ENCODE measurements at places on chromosomes 4 and X. TPM values are rescaled to one million over a fixed set of nuclear protein-coding genes. Genes with fewer than 3 reads are reported as not detected.

- peak; percentile 32 for DNase-seq
Measured at GRCh38 chr4:37246891-37247290, 2.3 kb downstream of the NWD2 start.

The SMIM31 gene
- polyA plus RNA-seq = not detected

GRCh38 chrX:118437283-118437682 is 58.3 kb upstream of the DOCK11 start:
- DNase-seq = no peak

- DNase-seq = no peak
Measured at GRCh38 chrX:43313035-43313434, 343.1 kb upstream of the MAOA start.

- DNase-seq = no peak
Measured at GRCh38 chr4:183639291-183639690, 19.7 kb downstream of the RWDD4 start.

The TCEAL1 gene
- 28.5 TPM for polyA plus RNA-seq

DNA sequence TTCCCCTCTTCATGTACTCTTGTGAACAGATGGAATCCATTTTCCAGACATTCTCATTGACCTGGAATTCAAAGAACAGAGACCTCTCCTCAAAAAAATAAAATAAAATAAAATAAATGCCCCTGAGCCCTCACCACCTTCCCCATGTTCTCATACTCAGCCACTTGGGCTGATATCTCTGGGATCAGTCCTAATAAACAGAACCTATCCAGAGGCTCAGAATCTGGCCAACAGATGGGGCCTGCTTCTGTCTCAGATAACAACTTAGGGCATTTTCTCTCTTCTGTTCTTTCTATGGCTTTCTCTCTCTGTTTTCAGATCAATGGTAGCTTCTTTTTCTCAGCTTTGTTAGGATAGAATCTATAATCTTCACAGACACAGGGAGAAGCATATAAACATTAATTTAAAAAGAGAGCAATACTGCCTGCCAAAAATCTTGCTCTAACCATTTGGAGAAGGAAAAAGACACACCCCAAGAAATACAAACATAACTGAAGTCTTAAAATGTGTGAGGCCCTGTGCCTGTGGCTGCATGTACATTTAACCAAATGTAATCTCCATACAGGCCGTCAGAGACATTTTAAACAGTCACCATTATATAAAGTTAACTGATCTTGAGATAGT is 907.1 kb downstream of the FAT4 start:
- DNase-seq = no peak

- no peak for DNase-seq
Measured at GRCh38 chr4:46073778-46074177, 50.1 kb downstream of the GABRG1 start.

GRCh38 chr4:181949704-181950312 is 293.4 kb upstream of the TENM3 start:
- DNase-seq = no peak

- DNase-seq = no peak
Measured at GRCh38 chrX:47222751-47223350, 4.4 kb downstream of the CDK16 start.

The SYTL5 gene
- polyA plus RNA-seq = 5.5 TPM

The CUL4B gene
- polyA plus RNA-seq = 26.8 TPM

The GIMD1 gene
- polyA plus RNA-seq = not detected

DNA sequence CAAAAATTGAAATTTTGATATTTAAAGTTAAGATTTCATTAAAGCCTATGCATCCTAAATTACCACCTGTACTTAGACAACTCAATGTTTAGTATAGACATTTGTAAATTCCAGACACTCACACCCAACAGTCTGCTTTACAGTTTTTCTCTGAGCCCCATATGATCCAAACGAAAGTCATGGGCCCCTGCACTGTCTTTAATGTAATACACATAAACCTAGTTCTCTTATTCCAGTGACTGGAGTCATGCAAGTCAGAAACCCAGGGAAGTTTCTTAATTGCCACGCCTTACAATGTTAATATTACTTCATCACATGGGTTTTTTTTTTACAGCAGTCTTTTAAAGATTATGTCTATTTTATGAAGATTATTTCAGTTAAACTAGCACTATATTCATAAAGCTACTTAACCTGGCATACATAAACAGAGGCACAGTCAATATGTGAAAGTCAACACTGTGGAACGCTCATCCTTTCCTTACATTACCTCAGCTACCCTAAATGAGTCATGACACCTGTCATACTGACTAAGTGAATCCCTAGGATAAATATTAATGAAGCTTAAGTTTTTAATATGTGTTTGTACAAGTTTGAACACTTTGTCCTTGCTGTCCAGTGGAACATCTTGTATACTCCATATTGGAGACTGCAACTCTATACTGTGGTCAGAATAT is 67.7 kb upstream of the H2AZ1 start:
- DNase-seq = no peak

- no peak for DNase-seq
Measured at GRCh38 chrX:47080215-47080914, 2.1 kb downstream of the RGN start.

DNA sequence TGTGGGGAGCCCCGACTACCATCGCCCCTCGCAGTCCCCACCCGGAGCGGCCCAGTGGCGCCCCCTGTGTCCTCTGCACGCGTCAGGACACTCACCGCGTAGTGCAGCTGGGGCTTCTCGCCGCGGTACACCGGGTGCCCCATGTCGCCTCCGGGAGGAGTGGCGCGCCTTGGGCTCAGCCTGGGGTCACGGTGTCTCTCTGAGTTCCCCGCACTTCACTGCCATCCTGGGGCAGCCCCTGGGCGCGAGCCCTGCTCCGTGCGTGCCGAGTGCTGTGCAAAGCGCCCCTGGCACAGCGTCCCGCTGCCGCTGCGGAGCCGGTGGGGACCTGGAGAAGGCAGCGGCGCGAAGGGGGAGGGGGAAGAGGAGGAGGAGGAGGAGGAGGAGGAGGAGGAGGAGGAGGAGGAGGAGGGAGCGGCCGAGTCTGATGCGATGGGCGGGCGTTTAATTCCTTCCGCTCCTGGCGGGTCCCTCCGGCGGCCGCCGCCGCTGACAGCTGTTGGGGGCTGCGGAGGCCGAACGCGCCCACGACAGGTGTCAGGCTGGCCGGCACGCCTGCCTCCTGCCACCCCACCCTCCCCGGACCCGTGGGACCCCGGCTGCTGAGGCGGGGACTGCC is 134.3 kb downstream of the AMELX start:
- no peak for DNase-seq

- no peak for DNase-seq
Measured at GRCh38 chrX:139563251-139563650, 32.7 kb downstream of the F9 start.

The GAGE12J gene
- polyA plus RNA-seq = not detected

GRCh38 chr4:121814756-121815155 is 8.9 kb downstream of the CCNA2 start:
- DNase-seq = no peak

- peak; percentile 17 for DNase-seq
Measured at GRCh38 chr4:81049330-81049729, 18.8 kb downstream of the BMP3 start.

GRCh38 chr4:120977435-120977997 is 55.0 kb upstream of the PRDM5 start:
- no peak for DNase-seq

The ZC4H2 gene
- 5.1 TPM for polyA plus RNA-seq

DNA sequence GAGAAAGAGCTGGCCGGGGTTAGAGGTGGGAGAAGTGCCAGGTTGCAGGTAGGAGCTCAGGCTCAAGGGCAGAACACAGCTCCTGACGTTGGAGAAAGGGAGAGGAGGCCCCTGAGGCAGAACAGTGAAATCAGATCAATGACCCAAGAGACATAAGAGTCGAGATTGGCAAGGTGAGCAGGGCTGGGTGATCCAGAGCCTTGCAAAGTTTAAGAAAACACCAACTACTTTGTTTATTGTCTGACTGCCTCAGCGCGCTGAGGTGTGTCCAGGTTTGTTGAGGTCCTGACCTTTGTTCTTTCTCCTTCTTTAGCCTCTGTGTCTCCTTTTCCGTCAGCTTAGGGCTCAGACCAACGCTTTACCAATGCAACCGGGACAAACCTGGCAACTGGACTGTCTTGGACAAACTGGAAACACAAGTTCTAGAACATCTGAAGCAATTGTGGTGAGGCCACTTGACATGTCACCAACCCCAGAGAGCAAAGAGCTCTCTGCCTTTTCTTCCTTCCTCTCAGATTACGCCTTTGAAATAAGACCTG is 28.3 kb downstream of the CHRNA9 start:
- DNase-seq = no peak

The PPP2R2C gene
- 48.1 TPM for polyA plus RNA-seq

DNA sequence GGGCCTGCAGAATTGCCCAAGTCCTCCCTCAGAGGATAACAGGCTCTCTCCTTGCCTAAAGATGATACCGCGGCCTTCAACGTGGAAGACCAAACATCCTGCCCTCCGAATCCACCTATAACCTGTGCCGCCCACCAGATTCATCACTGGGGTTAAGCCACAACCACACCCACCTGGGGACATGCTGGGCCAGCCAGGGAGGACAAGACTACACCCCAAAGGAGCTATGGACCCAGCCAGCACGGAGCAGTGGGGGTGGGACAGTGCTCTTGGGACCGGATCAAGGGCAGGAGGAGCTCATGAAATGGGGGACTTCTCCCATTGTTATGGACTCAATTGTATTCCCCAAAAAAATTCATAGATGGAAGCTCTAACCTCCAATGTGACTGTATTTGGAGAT is 6.8 kb upstream of the MAN2B2 start:
- no peak for DNase-seq

- DNase-seq = no peak
Measured at GRCh38 chrX:136692271-136692670, 44.3 kb downstream of the CD40LG start.

GRCh38 chr4:67880866-67881610 is 2.8 kb downstream of the TMPRSS11D start:
- no peak for DNase-seq

The MAD2L1 gene
- 11.4 TPM for polyA plus RNA-seq

DNA sequence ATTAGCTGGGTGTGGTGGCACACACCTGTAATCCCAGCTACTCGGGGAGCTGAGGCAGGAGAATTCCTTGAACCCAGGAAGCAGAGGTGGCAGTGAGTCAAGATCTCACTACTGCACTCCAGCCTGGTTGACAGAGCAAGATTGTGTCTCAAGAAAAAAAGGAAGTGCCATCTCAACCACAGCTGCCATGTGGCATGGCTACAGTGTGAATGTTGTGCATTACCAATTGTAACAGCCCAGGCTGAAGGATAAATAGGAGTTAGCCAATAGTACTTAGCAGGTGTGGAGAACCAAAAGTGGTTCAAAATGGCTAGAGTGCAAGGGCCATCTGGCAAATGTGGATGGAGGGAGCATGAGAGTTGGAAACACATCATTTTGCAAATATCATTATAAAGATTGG is 28.9 kb downstream of the SLC25A5 start:
- no peak for DNase-seq

The CSAG1 gene
- 1.9 TPM for polyA plus RNA-seq

The FLNA gene
- 334 TPM for polyA plus RNA-seq

DNA sequence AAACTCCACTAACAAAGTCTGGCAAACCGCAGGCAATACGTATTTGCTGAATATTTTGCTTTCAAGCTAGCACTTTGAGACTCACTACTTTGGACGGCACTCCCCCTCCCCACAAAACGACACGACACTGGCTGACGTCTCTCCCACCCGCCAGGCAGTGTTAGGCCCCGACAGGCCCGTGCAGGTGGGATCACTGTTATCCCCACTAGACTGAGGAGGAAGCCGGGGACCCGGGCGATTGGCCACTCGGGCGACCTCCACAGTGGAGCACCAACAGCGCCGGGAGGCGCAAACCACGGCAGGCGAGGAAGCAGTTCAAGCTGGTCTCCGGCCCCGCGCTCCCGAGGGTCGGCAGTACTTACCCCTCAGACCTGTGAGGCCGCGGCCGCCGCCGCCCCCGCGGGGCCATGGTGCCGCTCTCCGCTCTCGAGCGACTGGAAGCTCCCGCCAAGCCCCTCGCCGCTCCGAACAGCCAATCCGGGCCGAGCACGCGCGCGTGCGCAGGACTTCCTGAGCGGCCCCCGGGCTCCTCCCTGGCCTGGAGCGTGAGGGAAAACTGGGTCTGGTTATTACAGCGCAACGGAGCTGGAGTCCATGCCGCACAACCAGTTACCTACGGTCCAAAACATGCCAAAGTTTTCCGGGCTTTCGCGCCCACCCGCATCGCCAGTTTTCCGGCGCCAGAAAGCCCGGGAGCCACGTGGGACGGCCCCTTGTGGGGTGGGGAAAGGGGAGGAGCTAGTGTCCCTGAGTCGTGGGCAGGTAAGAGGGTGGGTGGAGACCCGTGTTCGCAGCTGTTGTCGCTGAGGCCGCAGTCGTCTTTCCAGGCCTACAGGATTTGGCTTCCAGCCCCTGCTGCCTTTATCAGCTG is at the start of gene CENPU:
Gene CENPU, minus strand, starts transcription at position 443 of the 871 bp plus-strand sequence. Its CDS starts 34 bp downstream, at position 409.
- peak; percentile 99 for DNase-seq

The CLTRN gene
- polyA plus RNA-seq = 1.6 TPM

GRCh38 chr4:8836664-8837171 is 34.9 kb downstream of the HMX1 start:
- DNase-seq = no peak

GRCh38 chr4:17924189-17924588 is 97.4 kb downstream of the LCORL start:
- DNase-seq = no peak

- DNase-seq = no peak
Measured at GRCh38 chr4:8507624-8508023, 67.0 kb downstream of the TRMT44 start.

DNA sequence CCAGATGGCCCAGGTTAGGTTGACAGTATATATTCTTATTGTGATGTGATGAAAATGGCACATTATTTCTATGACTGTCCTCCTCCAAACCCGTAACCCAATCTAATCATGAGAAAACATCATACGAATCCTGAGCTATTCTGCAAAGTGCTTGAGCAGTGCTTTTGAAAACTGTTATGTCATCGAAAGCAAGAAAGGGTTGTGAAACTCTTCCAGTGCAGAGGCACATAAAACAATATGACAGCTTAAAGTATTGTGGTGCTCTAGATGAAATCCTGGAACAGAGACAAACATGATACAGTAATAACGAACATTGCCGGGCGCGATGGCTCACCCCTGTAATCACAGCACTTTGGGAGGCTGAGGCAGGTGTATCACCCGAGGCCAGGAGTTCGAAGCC is 1648.0 kb downstream of the STIM2 start:
- no peak for DNase-seq

The NAA11 gene
- not detected for polyA plus RNA-seq

The NMU gene
- polyA plus RNA-seq = 33.2 TPM

DNA sequence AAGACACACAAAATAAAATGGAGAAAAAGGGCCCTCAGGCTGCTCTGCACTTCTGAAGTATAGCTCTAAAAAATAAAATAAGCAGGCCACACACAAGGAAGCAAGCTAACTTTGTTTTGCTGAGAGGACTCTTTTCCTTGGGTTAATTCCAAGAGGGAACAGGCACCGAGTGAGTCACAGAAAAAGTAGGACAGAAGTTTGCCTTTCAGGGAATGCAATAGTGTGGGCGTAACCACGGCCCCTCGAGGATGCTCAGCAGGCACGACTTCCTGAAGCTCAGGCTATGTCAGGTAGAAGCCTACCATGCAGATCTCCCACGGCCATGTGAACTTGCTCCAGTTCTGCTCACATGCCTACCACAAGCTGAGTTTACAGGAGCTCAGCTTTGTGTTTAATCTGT is 22.1 kb downstream of the PPP1R2C start:
- DNase-seq = no peak

Data from brain (organoid and tissue), 16 donors.